Cardiac septum (tissue), 1 donor: ENCODE measurements at places on chromosomes 3 and 15. TPM values are rescaled to one million over a fixed set of nuclear protein-coding genes. Genes with fewer than 3 reads are reported as not detected.

- DNase-seq = no peak
Measured at GRCh38 chr15:100809151-100809550, 70.5 kb upstream of the ALDH1A3 start.

The ISL2 gene
- total RNA-seq = not detected

The PRKCD gene
- 10.6 TPM for total RNA-seq

- DNase-seq = no peak
Measured at GRCh38 chr3:172211123-172211522, 171.7 kb downstream of the FNDC3B start.

- peak; percentile 38 for DNase-seq
Measured at GRCh38 chr3:128319741-128320141, 146.9 kb downstream of the DNAJB8 start.

The PTPRG gene
- total RNA-seq = 34.3 TPM

The SLCO3A1 gene
- 43.9 TPM for total RNA-seq

The RTP3 gene
- not detected for total RNA-seq

DNA sequence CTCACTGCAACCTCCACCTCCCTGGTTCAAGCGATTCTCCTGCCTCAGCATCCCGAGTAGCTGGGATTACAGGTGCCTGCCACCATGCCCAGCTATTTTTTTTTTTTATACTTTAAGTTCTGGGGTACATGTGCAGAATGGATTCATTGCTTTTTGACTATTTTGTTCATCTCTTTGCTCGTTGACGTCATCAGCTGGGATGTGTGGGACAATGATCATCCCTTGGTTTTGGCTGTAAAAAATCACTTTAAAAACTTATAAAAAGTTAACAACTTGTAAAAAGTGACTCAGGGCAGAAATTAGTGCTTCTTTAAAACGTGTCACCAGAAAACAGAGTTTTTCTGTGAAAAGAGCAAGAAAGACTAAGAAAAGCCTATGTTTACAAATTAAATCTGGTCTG lies 37.8 kb downstream of the IGSF10 start:
- DNase-seq = no peak

- DNase-seq = no peak
Measured at GRCh38 chr3:61008153-61008997, 242.9 kb downstream of the FHIT start.

DNA sequence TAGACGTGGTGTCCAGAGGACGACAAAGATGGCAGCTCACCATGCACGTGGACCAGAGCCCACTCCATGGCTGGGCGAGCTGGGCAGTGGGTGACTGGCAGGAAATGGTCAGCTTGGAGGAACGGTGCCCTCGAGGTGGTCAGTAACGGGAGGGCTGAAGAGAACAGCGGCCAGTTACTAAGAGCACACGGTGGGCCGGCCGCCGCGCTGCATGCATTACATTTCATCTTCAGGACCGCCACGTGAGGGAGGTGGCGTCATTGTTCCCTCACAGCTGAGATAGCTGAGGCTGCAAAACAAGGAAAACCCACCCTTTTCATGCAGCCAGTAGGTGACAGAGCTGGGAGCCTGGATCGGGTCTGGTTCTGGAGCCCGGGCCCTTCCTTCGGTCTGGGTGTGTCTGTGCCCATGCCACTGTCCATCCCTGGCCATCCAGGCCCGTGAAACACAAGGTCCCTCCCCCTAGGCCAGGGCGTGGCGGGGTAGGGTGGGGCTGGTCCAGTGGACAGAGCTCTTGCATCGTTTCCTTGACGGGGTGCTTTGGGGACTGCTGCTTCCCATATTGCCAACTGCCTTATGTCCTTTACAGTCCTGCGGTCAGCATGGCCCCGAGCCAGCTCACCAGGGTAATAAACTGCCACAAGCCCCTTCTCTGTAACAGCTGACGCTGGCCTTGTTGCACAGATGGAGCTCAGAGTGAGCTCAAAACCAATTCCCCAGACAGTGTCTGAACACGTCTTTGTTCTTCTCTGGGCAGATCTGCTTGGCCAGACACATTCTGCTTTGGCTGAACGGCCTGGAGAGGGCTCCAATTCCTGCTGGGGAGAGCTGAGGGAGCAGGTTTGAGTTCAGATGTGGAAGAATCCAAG lies 51.8 kb downstream of the RGMA start:
- peak; percentile 77 for DNase-seq

DNA sequence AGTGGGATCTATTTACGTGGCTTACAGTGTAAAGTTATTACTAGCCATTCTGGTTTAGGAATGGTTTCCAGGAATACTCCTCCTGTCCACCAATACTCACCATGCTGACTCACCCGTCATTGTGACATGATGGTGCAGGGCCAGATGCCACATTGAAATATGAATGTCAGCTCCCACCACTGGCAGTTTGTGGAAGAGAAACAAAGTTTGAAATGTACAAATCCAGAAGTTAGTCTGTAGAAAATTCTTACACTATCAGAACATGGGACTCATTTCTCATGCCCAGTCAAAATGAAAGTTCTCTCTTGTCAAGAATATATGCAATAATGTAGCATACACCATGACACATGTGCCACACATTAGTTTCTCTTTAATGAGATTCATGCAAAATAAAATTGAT lies 14.4 kb upstream of the TSPAN3 start:
- DNase-seq = no peak

- no peak for DNase-seq
Measured at GRCh38 chr3:112763258-112763657, 83.4 kb downstream of the CD200R1L start.

DNA sequence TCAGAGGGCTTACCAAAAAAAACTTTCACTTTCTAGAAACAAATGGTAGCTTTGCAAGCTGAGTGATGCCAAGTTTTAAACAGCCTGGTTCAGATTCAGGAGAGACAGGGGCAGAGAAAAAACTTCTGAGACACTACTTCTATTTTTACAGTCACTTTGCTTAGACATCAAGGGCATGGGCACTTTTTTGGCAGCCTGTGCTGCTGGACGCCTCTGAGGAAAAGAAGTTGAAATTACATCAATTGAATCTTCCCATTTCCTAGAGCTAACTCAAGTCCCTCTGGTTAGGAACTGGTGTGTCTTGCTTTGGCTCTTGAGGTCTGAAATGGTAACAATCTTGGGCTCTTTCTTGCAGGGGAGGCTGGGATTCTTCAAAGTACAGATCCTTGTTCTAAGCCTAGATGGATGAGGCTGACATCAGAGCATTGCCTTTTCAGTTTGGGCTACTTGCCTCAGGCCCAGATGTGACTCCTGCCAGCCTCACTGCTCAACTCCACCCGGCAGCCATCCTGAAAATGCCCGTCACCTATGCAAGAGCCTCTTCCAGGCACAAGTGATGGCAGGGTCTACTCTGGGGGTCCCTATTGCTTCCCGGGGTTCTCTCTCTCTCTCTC lies 357.5 kb downstream of the FOXP1 start:
- DNase-seq = no peak

DNA sequence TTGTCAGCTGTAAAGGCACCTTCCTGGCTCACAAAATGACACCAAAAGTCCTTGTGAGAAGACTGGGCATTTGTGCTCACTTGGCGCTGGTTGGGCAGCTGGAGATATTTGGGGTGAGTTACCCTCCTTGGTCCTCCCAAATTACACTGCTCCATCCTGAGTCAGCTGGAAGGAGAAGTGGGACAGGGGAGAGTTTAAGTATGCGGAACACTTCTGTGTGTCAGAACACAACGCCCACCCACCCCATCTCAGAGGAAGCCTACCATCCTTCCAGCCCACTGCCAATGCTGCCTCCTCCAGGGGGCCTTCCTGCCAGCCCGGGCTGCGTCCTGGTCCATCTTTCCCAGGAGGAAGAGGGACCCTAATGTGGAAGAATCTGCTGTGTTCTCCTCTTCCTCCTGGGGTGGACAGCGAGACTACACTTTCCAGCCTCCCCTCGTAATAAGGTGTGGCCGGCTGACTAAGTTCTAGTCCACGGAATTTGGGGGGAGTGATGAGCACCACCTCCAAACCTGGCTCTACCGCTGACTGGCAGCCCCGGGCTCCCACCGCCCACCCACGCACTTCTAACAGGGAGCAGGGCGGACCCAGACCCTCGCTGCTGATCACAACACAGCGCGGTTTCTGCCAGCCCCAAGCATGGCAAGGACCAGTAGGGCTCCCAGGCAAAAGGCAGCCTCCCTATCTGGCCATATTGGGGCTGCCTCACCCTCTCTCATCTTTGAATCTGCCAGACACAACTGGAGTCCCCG lies 265.0 kb downstream of the XXYLT1 start:
- peak; percentile 63 for DNase-seq

DNA sequence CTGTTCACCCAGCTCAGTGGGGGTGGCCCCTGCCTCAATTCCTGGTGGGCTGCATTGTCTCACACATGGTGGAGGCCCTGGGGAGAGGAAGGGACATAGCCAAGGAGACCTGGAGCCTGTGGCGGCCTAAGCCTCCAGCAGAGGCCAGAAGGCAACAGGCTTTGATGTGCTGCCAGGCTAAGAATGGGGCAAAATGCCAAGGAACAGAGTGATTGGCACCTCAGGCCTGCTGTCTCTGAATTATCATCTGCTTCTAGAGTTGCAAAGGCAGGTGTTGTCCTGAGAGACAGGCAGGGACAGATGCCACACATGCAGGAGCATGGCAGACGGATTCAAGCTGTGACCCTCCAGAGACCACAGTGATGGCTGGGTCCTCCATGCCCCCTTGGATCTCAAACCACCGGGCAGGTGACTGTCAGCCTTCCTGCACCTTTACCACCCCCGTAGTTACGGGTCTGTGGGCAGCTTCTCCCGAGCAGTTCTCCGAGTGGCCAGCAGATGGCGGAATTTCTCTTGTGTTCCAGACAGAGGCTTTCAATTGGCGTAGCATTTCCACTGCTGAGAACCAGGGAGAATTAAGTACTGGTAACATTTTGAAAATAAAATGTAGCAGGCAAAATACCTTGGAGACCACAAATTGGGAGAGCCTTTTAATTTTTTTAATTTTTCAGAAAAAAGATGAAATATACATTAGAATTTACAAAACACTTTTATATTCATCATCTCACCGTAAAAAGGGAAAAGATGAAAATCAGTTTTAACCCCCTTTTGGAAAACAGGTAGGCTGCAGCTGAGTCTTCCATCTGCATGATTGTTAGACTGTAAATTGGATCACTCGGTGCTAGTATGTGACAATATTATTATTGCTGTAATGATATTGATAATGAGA lies 525.5 kb upstream of the CFAP20DC start:
- DNase-seq = peak; percentile 89

DNA sequence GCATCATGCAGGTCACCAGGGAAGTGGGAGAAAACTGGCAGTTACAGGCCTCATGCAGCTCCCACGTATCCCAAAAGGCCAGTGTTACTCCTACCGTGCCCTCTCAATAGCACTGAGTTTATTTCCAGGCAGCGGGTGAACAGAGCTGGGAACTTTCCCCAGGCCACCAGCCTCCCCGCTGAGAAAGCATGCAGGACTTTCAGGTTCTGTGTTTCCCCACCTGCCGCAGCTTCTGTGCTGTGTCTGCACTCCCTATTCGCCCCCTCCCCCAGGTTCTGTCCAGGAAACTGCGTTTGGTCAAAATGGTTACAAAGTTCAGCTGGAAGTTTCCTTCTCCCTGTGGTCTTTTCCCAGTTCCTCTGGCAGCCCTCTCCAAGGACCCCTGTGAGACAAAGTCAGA lies 21.4 kb downstream of the NEK11 start:
- no peak for DNase-seq

DNA sequence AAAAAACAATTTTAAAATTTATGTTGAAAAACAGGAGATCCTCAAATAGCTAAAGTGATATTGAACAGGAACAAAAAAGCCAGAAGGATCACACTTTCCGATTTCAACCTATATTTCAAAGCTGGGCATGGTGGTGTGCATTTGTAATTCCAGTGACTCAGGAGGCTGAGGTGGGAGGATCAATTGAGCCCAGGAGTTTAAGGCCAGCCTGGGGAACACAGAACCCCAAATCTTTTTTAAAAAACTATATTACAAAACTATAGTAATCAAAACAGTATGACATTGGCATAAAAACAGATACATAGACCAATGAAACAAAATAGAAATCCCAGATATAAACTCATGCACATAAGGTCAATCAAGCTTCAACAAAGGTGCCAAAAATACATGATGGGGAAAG lies 68.4 kb downstream of the MEX3B start:
- no peak for DNase-seq

GRCh38 chr3:83224101-83224868 lies 1462.8 kb upstream of the GBE1 start:
- no peak for DNase-seq

DNA sequence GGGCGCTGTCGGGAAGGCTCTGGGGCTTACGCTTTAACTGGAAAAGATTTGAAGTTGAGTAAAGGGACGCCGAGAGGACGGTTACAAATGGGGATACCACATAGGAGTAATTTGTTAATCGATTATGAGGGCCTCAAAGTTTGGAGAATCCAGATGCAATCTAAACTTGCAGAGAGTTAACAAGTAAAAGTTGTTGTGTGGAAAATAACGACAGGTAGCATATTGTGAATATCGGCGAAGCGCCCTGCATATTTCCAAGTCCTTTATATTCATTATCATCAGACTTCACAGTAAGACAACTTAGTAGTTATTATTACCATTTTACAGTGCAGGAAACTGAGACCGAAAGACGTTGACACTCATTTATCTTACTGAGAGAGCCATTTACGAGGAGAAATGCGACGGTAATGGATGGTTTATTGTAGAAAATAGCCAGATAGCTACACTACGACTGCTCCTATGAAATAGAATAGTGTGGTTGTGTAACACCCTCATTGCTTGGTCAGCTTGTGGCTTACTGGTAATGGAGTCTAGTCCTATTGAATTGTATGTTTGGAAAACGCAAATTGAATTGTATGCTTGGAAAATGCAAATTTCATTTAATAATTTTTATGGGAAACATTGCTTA lies 700 bp downstream of the MKRN2 start:
- DNase-seq = no peak

The GOLGA8Q gene
- total RNA-seq = 1.1 TPM

- DNase-seq = no peak
Measured at GRCh38 chr3:122023335-122023910, 1.4 kb upstream of the ILDR1 start.

- DNase-seq = no peak
Measured at GRCh38 chr3:182023843-182024242, 312.1 kb downstream of the SOX2 start.

GRCh38 chr15:71440489-71441110 lies 325.3 kb downstream of the THSD4 start:
- DNase-seq = no peak

GRCh38 chr3:194206320-194206719 lies 70.4 kb downstream of the HES1 start:
- DNase-seq = no peak

The PLA2G4E gene
- 0.08 TPM for total RNA-seq

DNA sequence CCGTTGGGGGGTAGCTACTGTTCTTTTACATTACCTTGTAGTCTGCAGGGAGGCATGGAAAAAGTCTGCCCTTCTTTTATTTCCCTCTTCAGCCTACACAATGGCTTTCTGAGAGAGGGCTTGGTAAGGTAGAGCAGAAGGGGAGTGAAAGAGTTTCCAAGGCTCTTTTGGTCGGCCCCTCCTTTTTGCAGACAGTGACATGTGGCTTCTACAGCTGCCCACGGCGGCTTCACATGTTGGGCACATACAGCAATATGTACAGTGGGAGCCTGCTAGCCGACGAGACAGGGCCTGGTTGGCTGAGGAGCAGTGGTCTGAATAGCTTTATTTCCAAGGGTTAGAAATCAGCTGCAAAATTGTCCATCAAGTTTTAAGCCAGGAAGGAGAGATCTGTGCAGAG lies 4.0 kb downstream of the INAFM2 start:
- DNase-seq = no peak

- no peak for DNase-seq
Measured at GRCh38 chr3:27714692-27715453, 7.2 kb downstream of the EOMES start.

GRCh38 chr15:77554306-77555080 lies 78.2 kb downstream of the LINGO1 start:
- no peak for DNase-seq

- DNase-seq = no peak
Measured at GRCh38 chr15:63448266-63448665, 56.1 kb upstream of the USP3 start.

The CCK gene
- total RNA-seq = not detected

The SEC62 gene
- 74.5 TPM for total RNA-seq
